ENCODE measurements at places on chromosomes 13 and 19.

- no peak for DNase-seq
Measured at GRCh38 chr19:37725181-37725580, 5.6 kb upstream of the ZNF607 start.

- peak; percentile 21 for DNase-seq
Measured at GRCh38 chr19:17681505-17682125, 6.5 kb downstream of the UNC13A start.

DNA sequence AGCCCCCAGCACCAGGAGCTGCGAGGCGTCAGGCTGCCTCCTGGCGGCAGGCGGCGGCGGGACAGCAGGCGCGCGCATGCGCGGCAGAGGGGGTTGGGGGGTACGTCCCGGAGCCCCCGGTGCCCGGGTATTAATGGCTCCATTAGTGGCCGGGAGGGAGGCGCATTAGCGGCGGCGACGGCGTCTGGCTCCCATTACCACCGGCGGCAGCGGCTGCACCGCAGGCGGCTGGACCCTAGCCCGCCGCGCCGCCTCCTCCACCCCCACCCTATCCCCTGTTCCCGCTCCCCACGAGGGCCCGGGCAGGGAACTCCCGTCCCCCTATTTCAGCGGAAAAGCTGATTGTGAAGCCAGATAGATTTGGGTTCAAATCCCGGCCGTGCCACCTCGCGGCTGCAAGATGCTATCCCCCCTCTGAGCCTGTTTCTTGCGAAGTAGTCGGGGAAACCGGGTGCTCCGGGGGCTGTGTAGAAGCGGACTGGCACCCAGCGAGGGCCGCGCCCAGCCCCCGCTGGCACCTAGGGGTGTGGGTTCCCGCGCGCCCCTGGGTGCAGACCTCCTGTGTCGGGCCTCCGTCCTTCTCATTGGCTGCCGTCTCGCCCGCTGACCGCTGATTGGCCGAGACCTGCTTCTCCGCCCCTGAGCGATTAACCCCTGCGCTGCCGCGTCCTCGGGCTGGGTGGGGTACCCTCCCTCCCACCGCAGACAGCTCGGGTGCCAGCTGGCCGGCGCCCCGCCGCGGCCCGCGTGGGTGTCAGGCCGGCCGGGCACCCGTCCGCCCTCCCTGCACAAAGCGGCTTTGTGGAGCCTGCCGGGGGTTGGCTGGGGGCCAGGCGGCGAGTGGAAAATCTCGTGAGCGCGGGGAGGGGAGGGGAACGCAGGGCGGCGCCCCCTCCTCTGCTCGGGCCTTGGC lies 11.1 kb downstream of the CIC start:
- peak; percentile 83 for DNase-seq

DNA sequence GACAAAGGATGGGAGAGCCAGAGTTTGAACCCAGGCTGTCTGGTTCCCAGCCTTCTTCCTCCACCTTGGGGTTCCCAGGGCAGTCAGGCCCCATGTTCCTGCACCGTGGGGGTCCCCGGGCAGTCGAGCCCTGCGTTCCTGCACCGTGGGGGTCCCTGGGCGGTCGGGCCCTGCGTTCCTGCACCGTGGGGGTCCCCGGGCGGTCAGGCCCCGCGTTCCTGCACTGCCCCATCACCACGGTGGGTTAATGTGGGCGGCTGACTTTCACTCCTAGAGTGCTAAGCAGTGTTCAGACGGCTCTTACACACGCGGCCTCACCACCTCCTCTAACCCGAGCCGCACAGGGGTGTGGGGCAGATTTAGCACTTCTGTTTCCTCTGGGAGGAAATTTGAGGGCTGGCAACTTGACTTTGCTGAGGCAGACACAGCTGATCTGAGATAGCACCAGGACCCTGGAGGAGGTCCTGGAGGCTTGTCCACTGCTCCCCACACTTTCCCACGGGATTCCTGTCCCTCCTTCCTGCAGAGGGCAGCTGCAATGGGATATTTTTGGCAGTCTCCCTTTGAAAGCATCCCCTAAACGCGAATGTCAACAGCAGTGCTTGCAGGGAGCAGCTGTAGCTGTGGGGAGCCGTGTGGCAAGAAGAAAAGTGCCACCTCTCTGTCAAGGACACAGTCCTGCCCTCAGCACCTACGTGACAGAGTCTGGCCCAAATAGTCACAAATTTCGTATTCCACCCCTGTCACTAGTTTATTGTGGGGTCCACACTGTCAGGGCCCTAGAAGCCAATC lies 239.4 kb downstream of the TEX29 start:
- DNase-seq = no peak

DNA sequence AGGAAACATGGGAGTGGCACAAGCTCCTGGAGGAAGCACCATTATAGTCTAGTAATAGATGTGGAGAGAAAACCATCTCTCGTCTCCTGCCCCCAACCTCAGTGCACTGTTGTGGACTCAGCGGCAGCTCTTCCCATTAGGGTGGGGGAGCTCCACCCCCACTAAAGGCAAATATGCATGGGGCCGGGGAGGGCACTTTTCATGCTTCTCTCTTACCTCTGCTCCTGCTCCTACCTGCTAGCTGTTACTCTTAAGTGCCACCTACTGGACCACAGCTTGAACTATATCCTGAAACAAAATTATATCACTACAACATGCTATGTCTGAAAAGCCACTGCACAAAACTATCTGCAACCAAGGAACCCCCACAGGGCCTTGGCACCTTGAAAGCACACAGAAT lies 112.6 kb upstream of the DACH1 start:
- no peak for DNase-seq

DNA sequence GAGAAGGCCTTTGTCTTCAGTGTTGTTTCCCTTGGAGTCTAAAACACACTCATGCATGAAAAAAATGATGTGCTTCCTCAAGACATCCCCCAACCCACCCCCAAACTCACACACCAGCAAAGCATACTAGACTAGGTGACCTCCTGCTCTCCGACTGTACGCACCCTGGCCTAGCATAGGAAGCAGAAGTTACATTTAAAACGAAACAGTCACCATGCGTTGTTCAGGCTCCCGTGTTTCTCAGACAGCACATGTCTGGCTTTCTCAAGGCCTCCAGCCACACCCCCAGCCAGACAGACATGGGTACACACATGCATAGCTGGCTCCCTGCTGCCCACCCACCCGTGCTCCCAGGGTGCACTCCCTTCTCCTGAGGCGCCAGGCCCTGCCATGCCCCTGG lies 28.7 kb upstream of the C1QTNF9 start:
- no peak for DNase-seq

- DNase-seq = no peak
Measured at GRCh38 chr13:20390526-20391175, 135.0 kb downstream of the CRYL1 start.

- DNase-seq = no peak
Measured at GRCh38 chr13:101955764-101956163, 446.1 kb downstream of the FGF14 start.

- no peak for DNase-seq
Measured at GRCh38 chr19:8361921-8362793, 1.8 kb upstream of the ANGPTL4 start.

- DNase-seq = no peak
Measured at GRCh38 chr19:43309466-43309865, 40.1 kb upstream of the PSG9 start.

DNA sequence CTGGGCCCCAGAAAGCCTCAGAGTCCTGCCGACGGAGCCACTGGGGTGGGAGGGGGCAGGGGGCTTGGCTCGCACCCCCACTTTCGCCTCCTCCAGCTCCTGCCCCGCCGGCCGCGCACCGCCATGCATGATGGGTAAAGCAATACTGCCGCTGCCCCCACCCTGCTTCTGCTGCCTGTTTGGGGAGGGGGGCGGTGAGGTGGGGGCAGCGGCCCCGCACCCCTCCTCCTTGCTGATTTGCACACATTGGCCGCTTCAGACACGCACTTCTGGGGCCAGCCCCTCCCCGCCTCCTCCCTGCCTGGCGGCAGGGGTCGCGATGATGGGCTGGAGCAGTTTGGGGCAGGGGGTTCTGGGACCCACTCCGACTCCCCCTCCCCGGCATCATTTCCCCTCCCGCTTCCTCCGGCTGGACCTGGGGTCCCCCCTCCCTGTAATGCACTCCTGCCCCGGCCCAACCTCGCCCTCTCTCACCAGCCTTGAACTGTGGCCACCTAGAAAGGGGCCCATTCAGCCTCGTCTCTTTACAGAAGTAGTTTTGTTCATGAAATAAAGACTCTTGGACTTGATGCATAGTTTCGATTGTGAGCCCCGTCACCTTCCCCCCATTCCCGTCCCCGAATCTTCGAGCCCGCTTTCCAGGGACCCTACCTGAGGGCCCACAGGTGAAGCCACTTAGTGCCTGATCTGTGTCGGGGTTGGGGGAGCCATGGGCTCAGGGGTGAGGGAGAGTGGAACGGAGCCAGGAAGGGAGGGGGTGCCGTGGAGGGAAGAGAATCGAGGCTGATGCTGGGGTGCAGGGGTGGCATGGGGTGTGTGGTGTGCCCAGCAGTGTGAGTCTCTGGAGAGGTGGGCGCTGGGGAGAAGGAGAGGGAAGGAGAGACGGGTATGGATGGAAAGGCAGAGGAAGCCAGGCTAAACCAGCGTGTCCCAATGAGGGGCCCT lies 1.4 kb upstream of the HPN start:
- DNase-seq = no peak

DNA sequence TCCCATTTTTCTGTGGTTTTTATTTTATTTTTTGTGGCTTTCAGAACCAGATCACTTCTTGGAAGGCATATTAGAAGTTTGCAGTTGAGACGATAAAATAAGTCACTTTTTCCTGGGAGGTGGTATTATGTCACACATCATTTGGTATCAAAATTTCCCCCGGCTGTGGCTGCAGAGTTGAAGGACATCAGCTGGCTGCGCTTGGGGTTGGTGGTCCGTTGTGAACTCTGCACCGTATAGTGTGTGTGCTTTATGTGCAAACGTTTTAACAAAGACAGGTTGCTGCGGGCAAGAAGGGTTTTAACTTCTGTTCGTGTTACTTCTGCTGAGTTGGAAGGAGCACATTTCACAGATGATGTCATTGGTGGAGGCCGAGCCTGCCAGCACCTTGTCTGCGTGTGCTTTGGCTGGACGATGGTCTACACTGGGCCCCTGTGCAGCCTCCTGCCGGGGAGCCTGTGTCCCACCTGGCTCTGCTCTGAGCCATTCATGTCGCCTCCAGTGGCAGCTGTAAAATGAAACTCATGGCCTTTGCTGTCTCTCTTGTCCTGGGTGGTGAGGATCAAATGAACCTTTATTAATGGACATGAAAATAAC lies 9.6 kb downstream of the ATP11A start:
- DNase-seq = no peak

DNA sequence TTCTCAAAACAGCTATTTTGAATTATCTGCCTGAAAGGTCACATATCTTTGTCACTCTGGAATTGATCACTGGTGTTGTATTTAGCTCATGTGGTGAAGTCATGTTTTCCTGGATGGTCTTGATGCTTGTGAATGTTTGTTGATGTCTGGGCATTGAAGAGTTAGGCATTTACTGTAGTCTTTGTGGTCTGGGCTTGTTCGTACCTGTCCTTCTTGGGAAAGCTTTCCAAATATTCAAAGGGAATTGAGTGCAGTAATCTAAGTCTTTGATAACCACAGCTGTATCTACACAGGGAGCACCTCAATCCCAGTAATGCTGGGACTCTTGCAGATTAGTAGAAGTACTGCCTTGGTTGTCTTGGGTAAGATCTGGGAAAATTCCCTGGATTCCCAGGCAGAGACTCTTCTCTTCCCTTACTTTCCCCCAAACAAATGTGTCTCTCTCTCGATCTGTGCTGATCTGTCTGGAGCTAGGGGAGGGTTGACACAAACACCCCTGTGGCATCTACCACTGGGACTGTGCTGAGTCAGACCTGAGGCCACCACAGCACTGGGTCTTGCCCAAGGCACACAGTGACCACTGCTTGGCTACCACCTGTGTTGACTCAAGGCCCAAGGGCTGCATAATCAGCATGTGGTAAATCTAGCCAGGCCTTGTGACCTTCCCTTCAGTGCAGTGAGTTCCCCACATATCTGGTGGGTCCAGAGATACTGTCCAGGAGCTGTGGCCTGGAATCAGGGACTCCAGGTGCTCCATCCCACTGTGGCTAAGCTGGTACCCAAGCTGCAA lies 5.5 kb upstream of the CYP4F3 start:
- no peak for DNase-seq

DNA sequence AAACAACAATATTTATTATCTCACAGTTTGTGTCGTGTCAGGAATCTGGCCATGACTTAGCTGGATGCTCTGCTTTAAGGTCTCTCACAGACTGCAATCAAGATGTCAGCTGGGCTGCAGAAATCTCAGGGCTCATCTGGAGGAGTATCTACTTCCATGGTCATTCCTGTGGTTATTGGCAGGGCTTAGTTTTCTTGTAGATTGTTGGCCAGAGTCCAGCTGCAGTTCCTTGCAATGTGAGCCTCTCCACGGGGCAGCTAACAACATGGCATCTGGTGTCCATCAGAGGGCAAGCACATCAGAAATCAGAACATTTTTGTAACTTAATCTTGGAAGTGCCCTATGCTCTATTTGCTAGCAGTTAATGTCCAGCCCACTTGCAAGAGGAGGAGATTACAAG lies 45.7 kb upstream of the TDRD3 start:
- no peak for DNase-seq

DNA sequence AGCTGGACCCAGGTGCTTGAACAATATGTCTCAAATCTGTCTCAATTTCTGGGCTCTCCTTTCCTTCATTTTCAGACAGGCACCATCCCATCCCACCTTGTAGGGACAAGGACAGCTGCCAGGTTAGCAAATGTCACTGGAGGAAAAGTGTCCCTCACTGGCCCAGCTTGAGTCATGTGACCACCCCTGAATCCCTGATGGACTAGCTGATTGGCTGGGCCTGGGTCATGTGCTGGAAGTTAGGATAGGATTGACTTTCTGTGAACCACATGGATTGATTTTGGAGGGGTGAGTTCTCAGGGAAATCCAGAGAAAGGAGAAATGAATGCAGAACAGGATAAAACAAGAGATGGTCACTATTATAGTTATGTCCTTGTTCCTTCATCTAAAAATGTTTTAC lies 28.2 kb upstream of the FXYD3 start:
- DNase-seq = no peak

DNA sequence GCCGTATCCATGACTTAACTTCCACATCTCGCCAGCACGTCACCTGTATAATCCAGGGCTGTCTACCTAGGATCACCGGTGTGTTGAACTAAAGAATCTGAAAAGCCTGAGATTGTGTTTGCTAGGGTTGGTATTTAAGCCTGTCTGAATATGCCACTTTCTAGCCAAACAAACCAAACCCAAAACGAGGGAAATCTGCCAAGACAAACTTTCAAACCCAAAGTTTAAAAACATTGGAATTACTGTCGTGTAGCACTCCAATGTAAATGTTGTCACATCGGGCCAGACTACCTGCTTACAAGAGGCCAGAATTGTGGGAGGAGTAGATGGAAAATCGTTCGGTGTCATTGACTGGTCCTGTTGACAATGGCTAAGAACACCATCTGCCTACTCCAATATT lies 747.8 kb downstream of the EFNB2 start:
- DNase-seq = no peak

- DNase-seq = no peak
Measured at GRCh38 chr13:32443111-32443510, 15.2 kb upstream of the N4BP2L1 start.
